ENCODE measurements at places on chromosomes 3 and 15.

DNA sequence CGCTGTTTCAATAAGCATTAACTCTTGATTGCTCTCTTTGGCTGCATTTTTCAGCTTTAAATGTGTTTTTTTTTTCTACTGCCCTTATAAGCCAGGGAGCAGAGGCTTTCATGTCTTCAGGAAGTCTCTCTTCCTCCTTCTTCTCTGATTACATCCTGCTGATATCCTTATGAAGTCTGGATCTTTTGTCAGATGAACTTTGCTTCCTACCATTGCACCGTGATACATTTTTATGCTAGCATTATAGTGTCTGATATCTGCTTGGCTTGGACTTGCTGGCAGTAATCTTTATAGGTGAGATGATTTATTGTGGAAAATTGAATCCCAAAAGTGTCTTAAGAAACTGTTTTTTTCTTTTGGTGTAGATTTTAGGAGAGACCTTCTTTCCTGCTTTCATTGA lies 160.4 kb upstream of the CFAP20DC start:
- DNase-seq, result no peak

DNA sequence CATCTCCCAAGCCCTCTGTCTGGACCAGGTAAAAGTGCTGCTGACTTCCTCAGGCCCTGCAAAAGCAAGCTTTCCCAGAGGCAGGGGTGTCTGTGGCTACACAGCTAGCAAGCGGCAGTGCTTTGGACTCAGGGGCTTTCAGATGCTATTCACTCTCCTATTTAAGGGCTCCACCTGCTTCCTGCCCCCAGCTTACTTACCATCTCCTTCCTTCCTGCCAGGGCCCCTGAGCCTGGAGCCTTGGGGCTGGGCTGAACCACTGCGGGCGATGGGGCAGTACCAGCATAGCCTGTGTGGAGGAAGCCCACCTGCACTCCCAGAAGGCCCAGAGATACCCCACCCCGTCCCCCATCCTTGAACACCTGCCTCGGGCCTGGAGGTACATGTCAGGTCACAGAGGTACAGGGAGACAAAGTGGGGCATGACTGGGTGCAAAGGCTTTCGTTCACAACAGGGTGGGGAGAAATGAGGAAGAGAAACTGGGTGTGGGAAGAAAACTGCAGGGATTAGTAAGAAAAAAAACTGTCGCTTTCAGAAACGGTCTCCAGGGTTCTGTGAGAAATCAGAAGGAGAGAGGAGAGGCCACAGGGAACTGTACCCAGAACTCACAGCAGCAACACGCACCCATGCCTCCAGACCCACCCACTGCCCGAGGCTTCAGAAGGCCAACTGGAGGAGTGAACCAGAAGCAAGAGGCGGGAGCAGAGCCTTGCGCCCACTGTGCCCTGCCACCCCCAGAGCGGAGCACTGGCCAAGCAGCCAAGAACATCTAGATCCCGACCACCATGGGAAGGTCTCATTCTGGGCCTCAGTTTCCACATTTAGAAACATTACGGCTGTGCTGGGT lies 49.5 kb downstream of the CCDC12 start:
- no peak for DNase-seq

- no peak for DNase-seq
These were observed 1.2 kb downstream of the DUOX2 start for GRCh38 chr15:45112591-45113379.

DNA sequence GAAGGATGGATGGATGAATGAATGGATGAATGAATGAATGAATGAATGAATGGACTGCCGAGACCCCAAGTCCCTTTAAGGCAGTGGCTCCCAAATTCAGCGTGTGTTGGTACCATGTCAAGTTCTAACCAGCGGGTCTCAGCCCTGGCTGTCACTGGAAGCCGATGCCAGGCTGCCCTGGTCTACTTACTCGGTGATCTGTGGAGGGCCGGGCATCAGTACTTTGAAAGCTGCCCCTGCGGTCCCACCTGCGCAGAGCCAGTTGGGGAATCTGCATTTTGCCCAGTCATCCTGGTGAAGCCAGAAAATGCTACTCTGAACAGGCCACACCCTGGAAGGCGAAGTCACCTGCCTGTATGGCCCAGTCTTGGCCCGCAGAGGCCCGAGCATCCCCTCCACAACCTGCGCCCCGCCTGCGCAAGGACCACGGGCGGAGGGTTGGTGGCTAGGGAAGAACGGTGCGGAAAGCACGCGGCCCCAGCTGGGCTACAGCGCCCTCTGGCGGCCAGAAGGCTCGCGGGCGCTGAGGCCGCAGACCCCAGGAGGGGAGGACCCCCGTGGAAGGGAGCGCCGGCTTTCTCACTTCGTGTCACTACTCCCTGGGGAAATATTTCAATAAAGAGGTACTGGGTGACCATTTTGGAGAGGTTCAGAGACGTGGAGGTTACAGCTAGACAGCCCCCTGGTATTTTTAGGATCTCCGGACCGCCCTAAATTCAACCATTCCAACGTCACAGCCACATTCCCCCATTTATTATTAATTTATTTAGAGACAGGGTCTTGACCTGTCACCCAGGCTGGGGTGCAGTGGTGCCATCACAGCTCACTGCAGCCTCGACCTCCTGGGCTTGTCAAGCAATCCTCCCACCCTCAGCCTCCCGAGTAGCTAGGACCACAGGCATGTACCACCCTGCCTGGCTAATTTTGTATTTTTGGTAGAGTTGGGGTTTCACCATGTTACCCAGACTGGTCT lies 34.9 kb downstream of the PRKCD start:
- DNase-seq, result peak; percentile 60

DNA sequence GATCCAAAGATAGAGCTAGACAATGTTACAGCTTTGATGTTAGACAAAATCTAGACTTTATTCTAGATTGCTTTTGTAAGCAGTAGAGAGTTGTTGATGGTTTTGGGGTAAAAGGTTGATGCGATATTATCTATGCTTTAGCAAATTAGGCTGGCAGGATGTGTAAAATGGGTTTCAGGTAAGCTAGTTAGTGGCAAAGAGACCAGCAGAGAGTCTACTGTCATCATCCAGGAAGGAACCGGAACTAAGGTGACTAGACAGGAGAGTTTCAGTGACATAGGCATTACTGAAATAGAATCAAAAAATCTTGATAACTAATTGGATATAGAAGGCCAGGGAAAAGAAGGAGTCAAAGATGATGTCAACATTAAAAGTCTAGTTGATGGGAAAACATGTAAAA lies 11.1 kb downstream of the OR5K2 start:
- DNase-seq, result no peak

- DNase-seq, result no peak
These were observed 260.3 kb downstream of the RAP2B start for GRCh38 chr3:153422314-153422713.

- DNase-seq, result no peak
These were observed 197.1 kb downstream of the SATB1 start for GRCh38 chr3:18228060-18228459.

- no peak for DNase-seq
These were observed 7.6 kb downstream of the NR1D2 start for GRCh38 chr3:23952646-23953045.

DNA sequence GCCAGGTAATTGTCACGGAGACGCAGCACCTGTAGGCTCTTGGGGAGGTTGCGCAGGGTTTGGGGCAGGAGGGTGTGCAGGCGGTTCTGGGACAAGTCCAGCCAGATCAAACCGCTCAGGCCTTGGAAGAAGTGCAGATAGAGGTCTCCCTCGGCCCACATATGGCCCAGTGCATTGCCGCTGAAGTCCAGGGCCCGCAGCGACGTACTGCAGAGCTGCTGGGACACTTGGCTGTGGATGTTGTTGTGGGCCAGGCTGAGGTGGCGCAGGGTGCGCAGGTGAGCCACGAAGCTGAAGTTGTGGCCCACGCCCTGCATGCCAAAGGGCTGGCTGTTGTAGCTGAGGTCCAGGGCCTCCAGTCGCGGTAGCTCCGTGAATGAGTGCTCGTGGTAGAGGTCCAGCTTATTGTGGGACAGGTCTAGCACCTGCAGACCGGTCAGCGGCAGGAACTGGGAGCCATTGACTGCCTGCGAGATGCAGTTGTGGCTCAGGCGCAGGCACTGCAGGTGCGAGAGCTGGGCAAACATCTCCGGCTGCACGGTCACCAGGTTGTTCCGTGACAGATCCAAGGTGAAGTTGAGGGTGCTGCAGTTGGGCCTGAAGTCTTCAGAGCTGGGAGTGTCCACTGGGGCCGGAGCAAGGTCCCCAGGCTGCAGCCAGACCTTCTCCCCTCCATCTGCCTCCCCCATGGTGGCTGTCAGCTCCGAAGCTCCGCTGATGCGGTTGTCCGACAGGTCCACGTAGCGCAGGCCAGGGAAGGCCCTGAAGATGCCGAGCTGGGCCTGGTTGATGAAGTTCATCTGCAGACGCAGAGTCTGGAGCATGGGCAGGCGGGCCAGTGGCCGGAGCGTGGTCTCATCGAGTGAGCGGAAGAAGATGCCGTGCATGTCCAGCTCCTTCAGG lies 2.9 kb downstream of the TLR9 start:
- no peak for DNase-seq

DNA sequence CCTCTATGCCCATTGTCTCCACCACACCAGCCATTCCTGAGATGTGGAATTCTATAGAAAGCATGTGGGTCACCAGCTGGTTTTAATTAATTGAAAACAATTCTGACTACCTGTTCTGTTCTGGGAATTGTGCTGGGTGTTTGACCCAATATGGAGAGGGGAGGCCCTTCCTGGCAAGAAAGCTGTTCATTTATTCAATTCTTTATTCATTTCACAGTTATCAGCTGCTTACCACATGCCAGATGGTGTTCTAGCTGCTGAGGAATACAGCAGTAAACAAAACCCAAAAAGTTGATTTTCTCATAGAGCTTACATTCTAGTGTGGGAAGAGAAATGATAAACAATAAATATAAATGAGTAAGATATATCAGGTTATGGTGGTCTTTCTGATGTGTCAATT lies 296.1 kb upstream of the RASGRP1 start:
- DNase-seq, result no peak

DNA sequence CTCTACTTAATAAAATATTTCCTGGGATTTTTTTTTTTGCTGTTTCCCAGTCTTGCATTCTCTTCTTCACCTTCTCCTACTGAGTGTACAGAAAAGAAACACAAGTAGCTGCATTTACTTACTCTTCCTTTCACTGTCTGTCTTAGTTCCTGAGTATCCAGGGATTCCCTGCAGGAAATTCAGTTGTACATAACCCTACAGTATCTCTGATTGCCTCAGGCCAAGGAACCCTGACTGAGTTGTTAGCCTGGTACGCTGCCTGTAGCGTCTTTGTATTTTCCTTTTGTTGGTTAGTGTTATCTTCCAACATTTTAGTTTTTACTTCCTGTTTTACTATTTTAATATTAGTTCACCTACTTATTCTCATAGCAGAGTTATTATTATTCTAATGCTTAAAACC lies 142.5 kb upstream of the ROBO1 start:
- no peak for DNase-seq

- no peak for DNase-seq
These were observed 508.5 kb upstream of the ATP11B start for GRCh38 chr3:182284793-182285192.

DNA sequence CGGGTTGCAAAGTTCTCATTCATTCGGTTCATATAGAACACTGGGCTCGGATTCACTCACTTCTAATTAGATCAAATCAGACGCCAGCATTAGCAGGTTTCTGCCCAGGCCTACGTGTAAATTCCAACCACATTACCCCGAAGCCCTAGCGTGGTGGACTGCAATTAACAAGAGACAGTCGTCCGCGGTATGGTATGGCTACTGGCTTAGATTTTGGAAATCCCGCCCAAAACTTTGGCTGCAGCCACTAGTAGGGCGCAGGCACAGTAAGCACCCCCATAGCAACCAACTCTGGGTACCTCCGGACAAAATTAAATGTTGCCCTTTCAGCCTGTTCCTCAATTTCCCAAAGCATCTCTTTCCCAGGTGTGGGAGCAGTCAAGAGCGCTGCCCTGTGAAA lies 771 bp downstream of the RARRES1 start:
- DNase-seq, result no peak

- DNase-seq, result no peak
These were observed 469 bp downstream of the GUCA1C start for GRCh38 chr3:108953210-108953609.

DNA sequence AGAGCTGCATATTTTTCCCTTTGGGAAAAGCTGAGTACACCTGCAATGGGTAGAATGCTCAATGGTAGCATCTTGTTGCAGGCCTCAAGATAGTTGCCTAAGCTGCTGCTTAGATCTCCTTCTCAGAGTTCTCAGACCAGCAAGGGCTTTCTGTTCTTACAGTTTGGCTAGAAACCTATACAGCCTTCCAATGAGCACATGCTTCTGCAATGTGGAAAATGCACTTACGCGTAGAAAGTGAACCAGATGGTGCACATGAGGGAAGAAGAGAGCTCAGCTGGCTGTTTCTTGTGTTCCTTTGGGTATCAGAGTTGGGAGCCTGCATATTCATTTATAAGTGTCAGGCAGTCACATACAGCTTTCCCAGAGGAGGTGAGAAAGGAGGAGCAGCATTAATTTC lies 136.4 kb downstream of the B3GALNT1 start:
- no peak for DNase-seq

GRCh38 chr3:146218880-146219866 lies 31.7 kb downstream of the PLSCR4 start:
- DNase-seq, result peak; percentile 29

- DNase-seq, result no peak
These were observed 23.1 kb downstream of the ANXA2 start for GRCh38 chr15:60374628-60375081.

DNA sequence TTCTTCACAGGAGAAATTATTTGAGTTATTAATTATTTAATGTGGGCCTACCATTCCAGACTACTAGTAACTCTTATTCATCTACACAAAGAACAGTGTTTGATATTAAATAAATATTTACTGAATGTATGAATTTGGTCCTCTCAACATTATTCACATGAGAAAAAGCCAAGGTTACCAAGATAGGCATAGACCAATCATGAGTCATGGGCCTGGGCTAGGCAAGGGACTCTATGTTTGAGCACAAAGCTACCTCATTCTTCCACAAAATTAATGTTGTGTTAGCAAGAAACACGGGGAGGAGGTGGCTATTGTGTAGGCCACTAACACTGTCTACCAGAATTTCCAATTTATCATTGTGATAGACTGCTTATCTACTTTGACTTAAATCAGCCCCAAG lies 115.7 kb downstream of the SERPINI1 start:
- no peak for DNase-seq

- DNase-seq, result no peak
These were observed 14.1 kb upstream of the CTXND1 start for GRCh38 chr15:80266113-80266512.

- DNase-seq, result peak; percentile 29
These were observed 48.3 kb downstream of the PRTG start for GRCh38 chr15:55694652-55695150.

DNA sequence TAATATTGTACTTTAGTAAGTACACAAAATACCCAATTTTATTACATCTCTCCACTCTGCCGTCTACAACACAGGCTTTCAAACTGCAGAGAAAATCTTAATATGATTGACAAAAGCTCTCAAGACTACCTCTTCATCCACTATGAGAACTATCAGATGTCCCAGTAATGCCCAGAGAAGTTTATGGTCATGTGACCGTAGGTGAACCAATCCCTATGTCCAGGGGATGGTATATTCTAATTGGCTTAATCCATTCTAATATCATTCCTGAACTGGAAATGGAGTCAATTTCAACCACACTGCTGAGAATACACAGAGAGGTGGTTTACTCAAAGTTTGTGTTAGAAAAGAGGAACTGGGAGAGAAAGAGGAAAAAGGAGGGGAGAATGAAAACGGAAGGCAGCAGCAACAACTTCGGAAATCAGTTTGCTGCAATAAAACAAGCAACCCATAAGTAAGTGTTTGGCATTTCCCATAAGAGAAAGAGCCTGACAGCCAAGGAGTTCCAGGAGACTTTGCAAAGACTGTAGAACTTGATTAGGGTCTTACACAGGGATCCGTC lies 7.3 kb downstream of the SST start:
- DNase-seq, result no peak

GRCh38 chr15:62444104-62445022 lies 279.3 kb upstream of the C2CD4B start:
- DNase-seq, result no peak
